ENCODE measurements at places on chromosomes 16 and 17.
A peak's percentile ranks its signal among the peaks of the same experiment; 100 is the strongest.

GRCh38 chr17:79988185-79988971, 47.3 kb downstream of the TBC1D16 start:
- DNase-seq: no peak

DNA sequence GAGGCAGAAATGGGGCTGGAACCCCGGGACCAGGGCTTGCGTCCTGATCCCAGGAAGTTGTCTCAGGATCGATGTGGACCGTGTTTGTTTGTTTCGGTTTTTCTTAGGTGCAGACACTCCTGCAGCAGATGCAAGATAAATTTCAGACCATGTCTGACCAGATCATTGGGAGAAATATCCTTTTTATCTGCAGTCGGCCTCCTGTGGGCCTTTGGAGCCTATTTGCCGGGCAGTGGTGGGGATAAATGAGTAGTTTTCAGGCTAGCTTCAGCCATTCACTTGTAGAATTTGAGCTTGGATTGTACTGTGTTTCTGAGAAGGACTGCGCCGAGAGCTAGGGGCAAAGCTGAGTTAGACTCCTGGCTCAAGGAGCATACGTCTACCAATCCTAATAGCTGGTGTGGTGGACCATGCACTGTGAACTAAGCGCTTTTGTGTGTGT, 816 bp downstream of the HSBP1 start:
- no peak for DNase-seq

GRCh38 chr17:12389421-12389820, 276.3 kb upstream of the MYOCD start:
- DNase-seq: no peak

GRCh38 chr16:19933740-19934139, 49.1 kb upstream of the GPRC5B start:
- DNase-seq: no peak

- DNase-seq: no peak
Observed at GRCh38 chr17:43359469-43360110, 39.2 kb upstream of the ARL4D start.

GRCh38 chr16:510066-510825, 17.3 kb upstream of the CAPN15 start:
- no peak for DNase-seq

DNA sequence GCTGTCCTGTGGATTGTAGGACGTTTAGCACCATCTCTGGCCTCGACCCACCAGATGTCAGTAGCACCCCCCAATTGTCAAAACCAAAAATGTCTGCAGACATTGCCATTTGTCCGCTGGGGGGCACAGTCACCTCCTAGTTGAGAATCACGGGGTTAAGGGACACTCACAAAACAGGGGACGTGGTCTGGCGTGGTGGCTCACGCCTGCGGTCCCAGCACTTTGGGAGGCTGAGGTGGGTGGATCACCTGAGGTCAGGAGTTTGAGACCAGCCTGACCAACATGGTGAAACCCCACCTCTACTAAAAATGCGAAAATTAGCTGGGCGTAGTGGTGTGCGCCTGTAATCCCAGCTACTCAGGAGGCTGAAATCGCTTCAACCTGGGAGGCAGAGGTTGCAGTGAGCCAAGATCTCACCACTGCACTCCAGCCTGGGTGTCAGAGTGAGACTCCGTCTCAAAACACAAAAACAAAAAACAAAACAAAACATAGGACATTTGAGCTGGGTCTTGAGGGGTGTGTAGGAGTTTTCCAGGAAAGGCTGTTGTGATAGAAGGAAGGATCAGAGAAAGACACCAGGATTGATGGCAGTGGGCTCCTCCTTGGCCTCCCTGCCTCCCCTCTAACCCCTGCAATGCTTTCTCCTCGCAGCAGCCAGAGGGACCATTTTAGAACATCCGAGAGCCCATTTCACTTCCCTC, 171.8 kb upstream of the GSE1 start:
- DNase-seq: peak; percentile 26

- no peak for DNase-seq
Observed at GRCh38 chr17:13931111-13931526, 138.2 kb upstream of the COX10 start.

DNA sequence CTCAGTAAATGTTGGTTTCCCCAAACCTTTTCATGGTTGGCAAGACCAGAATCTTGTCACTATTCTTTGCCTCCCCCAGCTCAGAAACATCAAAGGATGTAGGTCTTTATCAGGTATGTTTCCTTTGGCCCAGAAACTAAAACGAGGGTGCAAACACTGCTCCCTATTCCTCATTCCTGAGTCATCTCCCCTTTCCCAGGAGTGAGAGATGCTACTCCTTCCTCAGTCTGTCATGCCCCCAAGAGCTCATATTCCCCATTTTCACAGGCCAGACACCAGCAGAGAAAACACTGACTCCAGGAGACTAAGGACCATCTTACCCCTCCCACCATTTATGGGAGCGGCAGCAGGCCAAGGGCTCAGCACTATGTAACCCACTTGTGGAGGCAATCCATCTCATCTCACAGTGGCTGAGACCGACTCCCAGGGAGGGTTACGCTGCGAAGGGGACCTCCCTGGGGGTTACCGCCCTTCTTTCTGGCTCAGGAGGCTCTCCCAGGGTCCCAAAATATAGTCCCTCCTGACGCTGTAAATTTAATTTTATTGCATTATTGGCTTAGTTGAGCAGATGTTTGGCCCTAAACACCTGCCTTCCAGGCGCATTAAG, 1.5 kb downstream of the GEMIN4 start:
- no peak for DNase-seq

GRCh38 chr16:55846598-55847346, 13.9 kb upstream of the CES1 start:
- no peak for DNase-seq

- DNase-seq: peak; percentile 22
Observed at GRCh38 chr17:82098939-82099763, 1.1 kb upstream of the FASN start.

DNA sequence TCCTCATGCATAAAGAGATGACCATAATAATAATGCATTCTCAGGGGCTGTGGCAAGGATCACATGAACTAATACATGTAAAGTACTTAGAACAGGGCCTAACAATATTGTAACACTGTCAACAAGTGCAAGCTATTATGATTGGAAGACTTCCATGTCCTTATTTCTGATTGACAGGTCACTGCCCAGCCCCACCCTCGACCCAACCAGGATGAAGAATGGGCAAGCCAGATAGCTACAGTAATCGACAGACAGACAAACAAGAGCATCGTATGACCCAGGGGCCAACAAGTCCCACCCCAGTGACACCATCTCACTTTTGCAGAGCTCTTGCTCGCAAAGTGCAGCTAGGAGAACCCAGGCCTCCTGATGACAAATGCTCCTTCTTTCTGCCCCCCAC, 14.6 kb upstream of the MMP2 start:
- no peak for DNase-seq

DNA sequence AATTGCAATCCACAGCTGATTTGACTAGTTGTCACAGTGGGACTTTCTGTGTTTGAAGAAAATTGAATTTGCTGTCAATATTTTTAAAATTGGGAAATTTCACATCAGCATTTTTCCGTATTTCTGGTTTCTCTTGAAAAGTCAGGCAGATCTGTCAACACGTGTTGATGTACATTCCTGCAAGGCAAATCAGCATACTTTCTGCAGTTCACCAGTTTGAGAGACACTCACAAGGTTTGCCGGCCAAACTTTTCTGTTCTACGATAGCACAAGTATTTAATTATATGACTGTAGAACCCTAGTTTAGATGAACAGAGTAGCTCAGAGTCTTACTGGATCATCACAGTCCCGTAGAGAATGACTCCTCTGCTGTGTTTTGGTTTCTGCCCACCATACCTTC, 102.0 kb downstream of the ADAMTS18 start:
- DNase-seq: no peak

DNA sequence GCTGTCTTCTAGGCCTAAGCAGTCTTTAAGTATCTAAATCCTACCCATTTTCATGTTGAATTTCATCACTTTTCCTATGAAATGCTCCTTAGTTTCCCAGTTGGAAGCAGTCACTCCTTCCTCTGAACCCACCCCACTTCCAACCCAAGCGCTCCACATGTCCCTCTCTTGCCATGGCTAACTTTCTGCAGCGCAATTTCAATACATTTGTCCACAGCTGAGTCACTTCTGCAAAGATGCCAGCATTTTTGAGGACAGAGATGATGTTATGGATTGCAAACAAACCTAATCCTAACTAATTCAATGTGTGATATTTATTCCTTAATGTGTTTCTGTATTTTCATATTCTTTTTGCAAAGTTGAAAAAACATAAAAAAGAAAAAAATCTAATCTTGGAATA, 71.7 kb downstream of the HLF start:
- no peak for DNase-seq

DNA sequence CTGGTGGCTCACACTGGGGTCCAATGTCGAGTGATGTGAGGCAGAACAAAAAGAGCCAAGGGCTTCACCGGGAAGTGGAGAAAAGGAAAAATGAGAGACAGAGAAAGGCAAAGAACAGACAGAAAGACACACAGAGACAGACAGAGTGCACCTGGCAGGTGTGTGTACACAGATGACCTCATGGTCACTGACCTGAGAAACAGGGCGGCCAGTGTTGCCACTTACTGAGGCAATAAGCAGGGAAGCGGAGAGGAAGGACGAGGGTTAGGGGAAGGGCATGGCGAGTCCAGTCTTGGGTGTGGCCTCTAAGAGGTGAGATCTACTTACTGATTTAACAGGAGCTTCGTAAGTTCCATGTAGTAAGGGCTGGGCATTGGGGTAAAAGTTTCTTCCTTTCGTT, 7.5 kb downstream of the GINS2 start:
- no peak for DNase-seq

DNA sequence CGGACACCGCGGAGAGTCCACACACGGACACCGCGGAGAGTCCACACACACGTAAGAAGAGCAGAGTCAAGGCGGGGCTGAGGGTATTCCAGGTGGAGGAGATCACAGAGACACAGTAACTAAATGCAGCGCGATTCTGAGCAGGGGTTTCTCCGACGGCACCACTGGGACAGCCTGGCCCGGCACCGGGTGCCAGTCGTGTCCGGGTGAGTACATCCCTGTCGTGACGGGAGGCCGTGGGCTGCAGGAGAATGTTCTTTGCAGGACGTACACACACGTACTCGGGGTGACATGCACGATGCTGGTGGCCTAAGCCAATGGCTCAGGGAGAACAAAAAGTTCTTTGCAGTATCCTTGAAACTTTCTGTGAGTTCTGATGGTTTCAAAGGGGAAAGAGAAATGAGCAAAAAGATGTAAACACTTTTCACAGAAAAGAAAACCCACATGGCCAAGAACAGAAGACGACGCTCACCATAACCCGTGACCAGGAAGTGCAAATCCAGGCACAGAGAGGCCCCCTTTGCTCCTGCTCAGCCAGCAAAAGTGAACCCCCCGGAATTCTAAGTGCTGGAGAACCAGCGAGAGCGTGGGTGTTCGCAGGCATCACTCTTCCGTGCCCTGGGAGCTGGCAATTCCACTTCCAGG, 53.7 kb upstream of the METRNL start:
- no peak for DNase-seq

- no peak for DNase-seq
Observed at GRCh38 chr17:13728781-13729180, 127.1 kb upstream of the HS3ST3A1 start.

DNA sequence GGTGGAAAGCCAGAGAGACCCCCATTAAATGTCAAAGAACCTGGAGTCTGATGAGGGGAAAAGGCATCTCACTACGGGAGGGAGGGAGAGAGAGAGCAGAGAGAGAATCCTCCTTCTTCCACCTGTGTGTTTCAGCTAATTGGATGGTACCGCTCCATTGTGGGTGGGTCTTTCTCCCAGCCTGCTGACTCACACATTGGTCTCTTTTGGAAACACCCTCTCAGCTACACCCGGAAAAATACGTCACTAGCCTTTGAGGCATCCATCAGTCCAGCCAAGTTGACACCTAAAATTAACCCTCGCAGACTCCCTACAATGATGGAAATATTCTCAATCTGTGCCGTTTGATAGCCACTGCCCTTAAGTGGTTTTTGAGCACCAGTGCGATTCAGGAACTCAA, 100.4 kb downstream of the ELAC2 start:
- no peak for DNase-seq

DNA sequence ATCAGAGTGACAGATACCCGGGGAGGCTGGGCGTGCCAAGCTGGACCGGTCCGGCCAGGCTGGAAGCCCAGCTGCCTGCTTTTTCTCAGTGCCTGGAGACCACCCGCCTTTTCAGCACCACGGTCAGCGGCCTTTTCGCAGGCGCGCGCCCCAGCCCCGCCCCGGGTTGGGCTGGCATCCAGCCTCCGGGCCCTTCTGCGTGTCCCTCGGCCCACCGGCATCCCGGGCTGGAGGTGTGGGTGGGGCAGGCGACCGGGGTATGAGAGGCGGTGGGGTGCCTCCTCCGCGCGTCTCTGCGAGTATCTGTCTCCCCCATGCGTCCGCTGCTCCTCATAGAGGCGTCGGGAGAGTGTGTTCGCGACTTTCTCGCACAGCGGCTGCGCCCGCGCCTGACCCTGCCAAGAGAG, 102.5 kb downstream of the MRM1 start:
- DNase-seq: peak; percentile 51

GRCh38 chr17:15955793-15956541, 11.0 kb downstream of the ADORA2B start:
- DNase-seq: no peak

GRCh38 chr17:77419547-77420094, 278.9 kb downstream of the SEC14L1 start:
- peak; percentile 61 for DNase-seq

- peak; percentile 99 for DNase-seq
Observed at GRCh38 chr17:82698065-82698973, at the start of gene RAB40B. Gene RAB40B (minus strand): TSS chr17:82698698. CDS start chr17:82698596, 102 bp downstream.

DNA sequence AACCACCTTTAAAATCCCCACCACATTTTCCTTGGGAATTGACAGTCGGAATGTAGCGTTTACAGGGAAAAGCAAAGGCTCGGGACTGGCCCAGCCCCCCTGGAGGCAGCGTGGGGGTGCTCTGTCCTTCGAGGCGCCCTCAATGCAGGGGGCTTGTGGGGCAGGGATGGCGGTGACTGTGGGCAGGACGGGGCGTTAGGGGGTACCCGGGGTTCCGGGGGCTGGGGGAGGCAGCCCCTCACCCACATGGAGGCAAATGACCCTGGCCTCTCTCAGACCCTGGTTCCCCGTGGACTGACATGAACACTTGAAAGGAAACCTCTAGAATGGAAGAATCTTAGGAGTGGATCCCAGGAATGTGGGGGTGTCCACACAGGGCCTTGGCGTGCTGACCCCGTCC, 78.4 kb upstream of the GNG13 start:
- DNase-seq: no peak

- no peak for DNase-seq
Observed at GRCh38 chr17:55588446-55589242, 77.4 kb upstream of the SMIM36 start.

- no peak for DNase-seq
Observed at GRCh38 chr17:74526681-74527080, 4.6 kb downstream of the CD300LB start.

DNA sequence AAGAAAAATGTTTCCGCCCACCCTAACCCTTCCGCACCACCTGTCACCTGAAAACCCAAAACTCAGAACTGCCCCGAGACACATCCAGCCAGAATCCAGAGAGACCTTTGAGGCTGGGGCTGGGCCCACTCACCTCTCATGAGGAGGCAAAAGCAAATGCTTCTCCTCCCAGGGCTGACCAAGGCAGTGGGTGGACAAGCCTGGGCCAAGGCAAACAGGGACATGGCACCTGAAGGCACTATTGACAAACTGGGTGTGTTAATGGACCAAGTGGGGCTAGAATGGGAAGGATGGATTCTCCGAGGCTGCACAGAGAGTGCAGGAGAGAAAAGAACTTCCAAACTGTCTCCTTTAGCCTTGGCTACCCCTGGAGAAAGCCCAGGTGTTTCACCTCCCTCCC, 54.4 kb downstream of the SOX9 start:
- DNase-seq: no peak

All from CD4-positive, alpha-beta T cell treated with Interleukin-6 for 4 hours (primary cell).